Right atrium auricular region (tissue), 2 donors: ENCODE measurements at places on chromosomes 5 and 9.
A peak's percentile ranks its signal among the peaks of the same experiment; 100 is the strongest.

- H3K4me3 ChIP-seq: no peak overlapping the region
- H3K27ac ChIP-seq: no peak overlapping the region
- H3K36me3 ChIP-seq: no peaks in the 10 kb centered on the region
- no peaks in the 10 kb centered on the region for H3K4me1 ChIP-seq
Measured at GRCh38 chr9:95533996-95534680, 17.4 kb upstream of the PTCH1 start.

DNA sequence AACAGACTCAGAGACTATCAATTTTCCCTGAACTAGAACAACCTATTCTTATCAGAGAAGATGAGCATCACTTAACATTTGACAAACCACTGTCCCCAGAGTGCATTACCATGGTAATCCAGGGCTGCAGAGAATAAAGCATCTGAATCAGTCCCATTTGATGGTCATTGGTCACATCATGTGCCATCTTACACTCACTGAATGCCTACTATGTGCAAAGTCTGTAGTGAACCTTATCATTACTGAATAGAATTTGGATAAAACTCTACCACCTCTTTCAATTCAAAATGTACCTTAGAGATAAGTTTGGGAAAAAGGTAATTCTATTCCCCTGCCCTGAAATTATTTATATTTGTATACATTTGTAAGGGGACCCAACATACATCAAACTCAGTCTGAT is 156.4 kb upstream of the TRPC7 start:
- H3K4me1 ChIP-seq: no peaks in the 10 kb centered on the region
- DNase-seq: no peak
- no peak overlapping the region for H3K4me3 ChIP-seq

DNA sequence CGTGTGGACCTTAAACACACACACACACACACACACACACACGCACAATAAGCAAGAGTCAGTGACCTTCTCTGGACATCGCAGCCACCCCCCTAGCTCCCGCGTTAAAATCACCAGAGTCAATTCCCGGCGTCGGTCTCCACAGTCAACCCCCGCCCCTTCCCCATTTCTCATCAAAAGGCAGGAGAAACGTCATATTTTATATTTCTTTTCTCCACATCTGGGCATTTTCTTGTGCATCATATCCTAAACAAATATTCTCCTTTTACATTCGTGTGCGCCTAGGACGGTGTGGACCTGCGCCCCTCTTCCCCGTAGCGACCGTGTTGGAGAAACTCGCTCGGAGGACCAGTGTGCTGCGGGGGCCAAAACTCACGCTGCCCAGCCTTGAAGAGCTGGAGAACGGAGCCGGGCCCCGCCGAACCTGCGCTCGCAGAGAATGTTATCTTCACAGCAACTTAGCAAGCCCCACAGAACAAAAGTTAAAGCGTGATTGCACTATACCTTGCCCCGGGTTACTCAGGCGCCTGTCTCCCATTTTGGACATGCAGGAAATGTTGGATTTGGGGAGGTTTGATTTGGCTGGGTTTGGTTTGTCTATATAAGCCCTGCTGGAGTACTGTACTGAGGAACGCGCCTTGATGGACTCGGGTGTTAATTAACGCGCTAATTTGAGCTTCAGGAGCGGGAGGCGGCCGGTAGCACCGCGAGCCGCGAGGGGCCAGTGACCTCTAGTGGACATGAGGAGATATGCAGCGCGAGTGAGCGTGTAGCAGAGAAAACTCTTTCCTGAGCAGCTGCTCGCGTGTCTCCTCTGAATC is 192.4 kb downstream of the MEF2C start:
- H3K4me3 ChIP-seq: peak overlapping the region; percentile 35
- no peaks in the 10 kb centered on the region for H3K36me3 ChIP-seq
- H3K4me1 ChIP-seq: no peaks in the 10 kb centered on the region
- H3K27ac ChIP-seq: no peak overlapping the region
- H3K27me3 ChIP-seq: peaks cover 89% of the 10 kb centered on the region

GRCh38 chr5:1973391-1974013 is 90.8 kb upstream of the IRX4 start:
- H3K4me1 ChIP-seq: no peaks in the 10 kb centered on the region
- DNase-seq: no peak
- no peaks in the 10 kb centered on the region for H3K36me3 ChIP-seq
- no peak overlapping the region for H3K27ac ChIP-seq

- H3K27ac ChIP-seq: no peak overlapping the region
- H3K4me1 ChIP-seq: no peaks in the 10 kb centered on the region
- DNase-seq: no peak
- no peak overlapping the region for H3K4me3 ChIP-seq
- no peaks in the 10 kb centered on the region for H3K36me3 ChIP-seq
- no peaks in the 10 kb centered on the region for H3K27me3 ChIP-seq
Measured at GRCh38 chr5:56130664-56131063, 102.5 kb downstream of the ANKRD55 start.

- no peak overlapping the region for H3K4me3 ChIP-seq
- peaks cover 3% of the 10 kb centered on the region for H3K36me3 ChIP-seq
- no peaks in the 10 kb centered on the region for H3K4me1 ChIP-seq
- no peaks in the 10 kb centered on the region for H3K27me3 ChIP-seq
- DNase-seq: no peak
Measured at GRCh38 chr9:127384016-127384730, 12.8 kb upstream of the SLC2A8 start.

DNA sequence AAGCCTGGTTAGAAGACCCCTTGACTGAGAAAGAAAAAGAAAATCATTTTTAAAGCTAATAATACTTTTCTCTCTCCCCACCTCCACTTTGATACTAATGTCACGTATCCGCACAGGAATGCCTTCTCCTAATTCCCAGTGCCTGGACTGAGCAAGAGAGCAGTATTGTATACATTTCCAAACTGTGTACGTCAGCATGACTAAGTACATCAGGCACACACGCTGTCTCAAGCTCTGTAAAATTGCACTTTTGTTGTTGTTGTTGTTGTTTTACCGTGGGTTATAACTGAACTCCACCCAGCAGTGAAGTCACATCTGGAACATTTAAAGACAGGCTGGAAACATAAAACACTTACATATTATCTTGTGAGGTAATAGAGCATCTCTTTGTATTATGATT is 407.6 kb downstream of the DNAH5 start:
- DNase-seq: no peak
- H3K4me1 ChIP-seq: no peaks in the 10 kb centered on the region
- no peaks in the 10 kb centered on the region for H3K36me3 ChIP-seq

GRCh38 chr5:142186857-142187594 is 78.4 kb downstream of the NDFIP1 start:
- no peak for DNase-seq
- H3K36me3 ChIP-seq: no peaks in the 10 kb centered on the region
- no peaks in the 10 kb centered on the region for H3K4me1 ChIP-seq
- H3K27me3 ChIP-seq: no peaks in the 10 kb centered on the region

DNA sequence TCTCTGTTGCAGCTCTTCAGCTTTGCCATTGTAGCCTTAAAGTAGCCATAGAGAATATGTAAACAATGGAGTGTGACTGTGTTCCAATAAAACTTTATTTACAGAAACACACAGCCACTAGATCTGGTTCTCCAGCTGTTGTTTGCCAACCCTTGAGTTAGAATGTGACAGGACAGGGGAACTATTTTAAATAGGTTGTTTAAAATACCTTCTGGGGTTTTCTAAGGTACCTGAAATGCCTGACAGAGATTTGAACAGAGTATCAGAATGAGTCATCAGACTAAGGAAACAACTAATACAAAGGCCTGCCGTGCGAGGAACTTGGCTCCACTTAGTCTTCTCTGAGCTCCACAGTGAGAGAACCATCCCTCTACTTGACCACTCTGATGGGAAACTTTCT is 85.4 kb downstream of the HSD17B4 start:
- no peaks in the 10 kb centered on the region for H3K27me3 ChIP-seq
- no peak for DNase-seq
- no peaks in the 10 kb centered on the region for H3K4me1 ChIP-seq

- no peak for DNase-seq
- no peak overlapping the region for H3K4me3 ChIP-seq
- H3K36me3 ChIP-seq: no peaks in the 10 kb centered on the region
- no peaks in the 10 kb centered on the region for H3K4me1 ChIP-seq
- H3K27ac ChIP-seq: no peak overlapping the region
- peaks cover 8% of the 10 kb centered on the region for H3K27me3 ChIP-seq
Measured at GRCh38 chr9:129667850-129668249, 2.4 kb downstream of the PRRX2 start.

DNA sequence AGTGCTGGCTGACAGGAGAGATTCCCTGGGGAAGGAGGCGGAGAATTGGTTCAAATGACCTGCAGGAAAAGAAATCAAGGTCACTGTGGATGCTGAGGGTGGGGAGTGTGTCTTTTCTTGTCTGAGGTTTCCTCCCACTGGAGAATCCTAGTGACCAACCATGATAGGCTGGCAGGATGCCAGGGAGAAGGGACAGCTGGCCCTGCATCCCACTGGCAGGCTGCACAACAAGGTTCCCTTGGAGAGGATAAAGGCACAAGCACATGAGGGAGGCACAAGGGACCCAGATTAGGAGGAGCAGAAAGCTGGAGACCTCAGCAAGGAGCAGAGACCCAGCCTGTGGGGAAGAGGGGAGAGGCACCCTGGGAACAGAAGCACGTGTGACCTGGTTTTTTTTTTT is 11.4 kb upstream of the ZDHHC12 start:
- H3K36me3 ChIP-seq: peaks cover 33% of the 10 kb centered on the region
- H3K27me3 ChIP-seq: no peaks in the 10 kb centered on the region
- H3K4me1 ChIP-seq: no peaks in the 10 kb centered on the region
- no peak overlapping the region for H3K4me3 ChIP-seq
- H3K27ac ChIP-seq: no peak overlapping the region
- no peak for DNase-seq

GRCh38 chr9:88266416-88266815 is 121.8 kb upstream of the SPIN1 start:
- H3K27me3 ChIP-seq: no peaks in the 10 kb centered on the region
- no peak overlapping the region for H3K4me3 ChIP-seq
- no peak for DNase-seq

DNA sequence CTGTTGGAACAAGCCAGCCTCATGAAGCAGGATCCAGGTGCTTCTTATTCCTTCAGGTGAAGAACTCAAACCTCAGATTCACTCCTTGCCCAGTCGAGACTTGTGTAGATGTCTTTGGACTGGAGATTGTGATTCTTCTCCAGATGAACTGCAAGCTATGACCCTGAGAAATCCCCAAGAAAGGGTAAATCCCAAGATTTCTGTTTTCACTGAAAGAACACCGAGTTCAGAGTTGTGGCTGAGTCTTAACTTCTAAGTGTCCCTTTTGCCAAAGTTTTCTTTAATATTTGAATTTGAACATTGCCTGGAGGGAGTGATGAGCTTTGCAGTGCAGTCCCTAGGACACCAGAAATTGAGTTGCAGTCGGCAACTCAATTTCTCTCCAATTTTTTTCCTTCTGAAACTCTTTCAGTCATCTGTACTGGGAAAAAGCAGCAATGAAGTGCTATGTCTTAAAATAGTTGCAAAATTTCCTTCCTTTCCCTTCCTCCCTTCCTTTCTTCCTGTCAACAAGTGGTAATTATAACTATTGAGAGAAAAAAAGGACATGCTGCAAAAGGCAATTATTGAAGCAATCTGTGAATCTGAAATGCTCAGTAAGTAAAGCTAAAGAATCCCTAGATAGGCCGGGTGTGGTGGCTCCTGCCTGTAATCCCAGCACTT is 56.1 kb downstream of the ANKRD55 start:
- H3K27me3 ChIP-seq: no peaks in the 10 kb centered on the region
- DNase-seq: no peak
- peak overlapping the region; percentile 14 for H3K27ac ChIP-seq
- peaks cover 31% of the 10 kb centered on the region for H3K4me1 ChIP-seq
- H3K36me3 ChIP-seq: no peaks in the 10 kb centered on the region
- H3K4me3 ChIP-seq: no peak overlapping the region

- H3K27me3 ChIP-seq: no peaks in the 10 kb centered on the region
- DNase-seq: no peak
- no peak overlapping the region for H3K4me3 ChIP-seq
Measured at GRCh38 chr9:37371565-37372464, 50.7 kb upstream of the GRHPR start.

DNA sequence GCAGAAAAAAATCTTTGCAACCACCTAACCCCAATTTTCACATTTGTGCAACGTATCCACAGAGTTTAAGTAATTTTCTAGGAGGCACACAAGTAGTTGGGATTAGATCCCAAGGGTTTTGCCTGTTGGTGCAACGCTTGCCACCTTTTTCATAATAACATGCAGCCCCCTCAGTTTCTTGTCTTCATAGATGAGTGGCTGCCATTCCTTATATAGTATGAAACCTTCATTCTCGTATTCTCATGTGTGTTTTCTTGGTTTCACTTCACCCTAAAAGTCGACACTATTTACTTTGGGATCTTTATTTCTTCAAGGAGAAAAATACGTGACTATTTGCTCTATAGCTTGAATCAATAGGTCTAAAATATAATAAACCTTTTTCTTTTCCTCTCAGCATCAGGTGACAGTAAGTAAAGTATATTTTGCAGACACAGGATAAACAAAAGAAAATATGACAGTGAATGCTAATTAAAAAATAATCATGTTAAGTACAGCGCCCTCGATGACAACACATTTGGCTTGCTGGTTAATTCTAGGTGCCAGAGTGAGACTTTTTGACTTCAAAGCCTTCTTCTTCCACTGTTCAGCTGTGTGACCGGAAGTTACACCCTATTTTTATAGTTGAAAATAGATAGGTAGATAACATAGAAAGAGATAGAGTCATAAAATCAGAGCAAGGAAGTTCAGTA is 342.8 kb upstream of the CCNG1 start:
- H3K27me3 ChIP-seq: no peaks in the 10 kb centered on the region
- no peak for DNase-seq
- H3K4me3 ChIP-seq: no peak overlapping the region
- H3K36me3 ChIP-seq: no peaks in the 10 kb centered on the region

- no peak overlapping the region for H3K4me3 ChIP-seq
- H3K4me1 ChIP-seq: no peaks in the 10 kb centered on the region
- no peaks in the 10 kb centered on the region for H3K27me3 ChIP-seq
- no peaks in the 10 kb centered on the region for H3K36me3 ChIP-seq
Measured at GRCh38 chr5:140256726-140257125, 46.2 kb downstream of the PFDN1 start.
